Endothelial cell (in vitro differentiated cells): ENCODE measurements at places on chromosomes 4 and X. TPM values are rescaled to one million over a fixed set of nuclear protein-coding genes. Genes with fewer than 3 reads are reported as not detected.

Gene NLRP2B
- total RNA-seq, result not detected

Gene XG
- total RNA-seq, result 0.18 TPM

Gene CLDN22
- total RNA-seq, result not detected

Gene SPRY1
- 58.3 TPM for total RNA-seq

Gene ADGRG4
- total RNA-seq, result not detected

Gene CPZ
- 0.90 TPM for total RNA-seq

Gene SLITRK4
- 7.3 TPM for total RNA-seq

Gene BTK
- total RNA-seq, result 9.4 TPM

Gene HMX1
- not detected for total RNA-seq

Gene MORF4L2
- total RNA-seq, result 362 TPM

Gene FBXW7
- 44.7 TPM for total RNA-seq

Gene NAP1L2
- 11.5 TPM for total RNA-seq

Gene SERTM2
- total RNA-seq, result 0.92 TPM

Gene MAGEA10
- total RNA-seq, result not detected

Gene PCDH7
- 6.1 TPM for total RNA-seq

Gene MGAT4D
- total RNA-seq, result 0.13 TPM

Gene KIF4A
- 7.6 TPM for total RNA-seq

Gene UGT2B10
- total RNA-seq, result not detected

Gene PLAC1
- total RNA-seq, result 0.72 TPM

Gene CXCL5
- 3.4 TPM for total RNA-seq

Gene RHOXF1
- not detected for total RNA-seq

Gene RIPPLY1
- total RNA-seq, result not detected

Gene TMEM165
- total RNA-seq, result 197 TPM

Gene CXorf65
- not detected for total RNA-seq

Gene USP17L30
- not detected for total RNA-seq
